ENCODE measurements at places on chromosomes 3 and 15. TPM values are rescaled to one million over a fixed set of nuclear protein-coding genes. Genes with fewer than 3 reads are reported as not detected.

DNA sequence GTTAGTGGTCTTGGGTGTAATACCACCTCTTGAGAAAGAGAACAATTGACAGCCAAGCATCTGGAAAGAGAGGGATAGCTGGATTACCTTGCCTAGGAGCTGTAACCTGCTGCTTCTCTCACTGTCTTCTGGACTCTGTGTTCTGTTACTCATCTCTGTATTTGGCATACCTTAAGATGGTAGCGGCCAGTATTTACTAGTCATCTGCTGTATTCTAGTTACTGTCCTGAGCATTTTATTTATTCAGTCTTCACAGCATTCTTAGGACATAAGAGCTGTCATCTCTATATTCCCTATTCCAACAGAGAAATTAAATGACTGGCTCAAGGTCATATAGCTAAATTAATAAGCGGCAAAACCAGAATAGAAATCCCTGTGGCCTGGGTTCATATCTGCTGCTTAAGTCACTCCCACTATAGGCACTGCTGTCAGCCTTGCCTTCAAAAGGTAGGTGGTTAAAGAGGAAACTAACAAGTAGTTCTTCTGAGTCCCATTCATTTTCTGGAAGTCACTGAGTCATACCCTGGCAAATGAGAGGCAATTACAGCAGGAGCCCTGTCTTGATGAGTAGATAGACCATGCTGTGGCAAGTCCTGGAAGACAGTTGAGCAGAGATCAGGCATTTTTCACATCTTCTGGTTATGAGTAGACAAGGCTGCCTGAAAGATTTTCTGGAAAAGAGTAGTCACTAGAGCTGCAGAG is 68.2 kb downstream of the RAB7A start:
- no peak for ATAC-seq

The SAMD7 gene
- total RNA-seq: not detected

DNA sequence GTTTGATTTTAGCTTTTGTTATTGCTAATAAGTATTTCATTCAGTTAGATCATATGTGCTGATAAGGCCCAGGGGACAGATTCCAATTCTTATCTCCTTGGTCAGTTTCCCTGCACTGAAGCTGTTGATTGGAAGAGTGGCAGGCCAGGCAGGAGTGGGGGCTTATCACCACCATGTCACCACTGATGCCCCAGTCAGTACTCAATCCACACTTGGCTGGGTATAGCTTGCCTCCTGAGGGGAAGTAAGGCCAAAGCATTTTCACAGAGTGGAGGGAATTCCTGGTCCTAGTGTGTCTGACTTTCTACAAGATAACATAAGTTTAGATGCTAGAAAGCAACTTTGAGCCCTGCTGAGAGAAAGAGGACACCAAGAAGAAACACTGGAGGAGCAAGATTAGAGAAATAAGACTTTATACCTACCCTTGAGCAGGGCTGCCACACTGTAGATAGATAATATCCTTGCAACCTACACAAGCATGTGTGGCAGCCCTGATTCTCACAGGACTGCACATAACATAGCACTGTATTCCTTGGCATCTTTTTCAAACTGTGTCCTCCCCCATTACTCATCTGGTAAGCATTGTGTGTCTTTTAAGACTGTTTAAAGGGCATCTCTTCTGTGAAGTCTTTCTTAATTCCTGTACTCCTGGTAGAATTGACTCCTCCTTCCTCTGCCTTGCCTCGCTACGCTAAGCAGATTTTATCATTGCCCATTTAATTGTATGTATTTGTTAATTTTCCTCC is 24.3 kb downstream of the OXNAD1 start:
- no peak for ATAC-seq

GRCh38 chr3:119468041-119468440 is 722 bp upstream of the POGLUT1 start:
- no peak for ATAC-seq

GRCh38 chr3:122079524-122080206 is 24.5 kb downstream of the CD86 start:
- no peak for ATAC-seq
